Activated T-helper 1 cell treated with anti-CD3 and anti-CD28 coated beads, Interleukin-12 subunit alpha, Interleukin-12 subunit beta, Interleukin-2, Interleukin-4 antibody, amounts not matched to agents 30 ng/mL and 10 ng/mL and 1 ng/mL, durations not matched to agents 14 hours and 24 hours and 36 hours (primary cell): ENCODE measurements at places on chromosomes 7 and 10. TPM values are rescaled to one million over a fixed set of nuclear protein-coding genes. Genes with fewer than 3 reads are reported as not detected.

GJC3 gene
- 0.18 and 0.24 TPM in 2 replicates for total RNA-seq

HOXA11 gene
- total RNA-seq, result not detected in 2 replicates

DNA sequence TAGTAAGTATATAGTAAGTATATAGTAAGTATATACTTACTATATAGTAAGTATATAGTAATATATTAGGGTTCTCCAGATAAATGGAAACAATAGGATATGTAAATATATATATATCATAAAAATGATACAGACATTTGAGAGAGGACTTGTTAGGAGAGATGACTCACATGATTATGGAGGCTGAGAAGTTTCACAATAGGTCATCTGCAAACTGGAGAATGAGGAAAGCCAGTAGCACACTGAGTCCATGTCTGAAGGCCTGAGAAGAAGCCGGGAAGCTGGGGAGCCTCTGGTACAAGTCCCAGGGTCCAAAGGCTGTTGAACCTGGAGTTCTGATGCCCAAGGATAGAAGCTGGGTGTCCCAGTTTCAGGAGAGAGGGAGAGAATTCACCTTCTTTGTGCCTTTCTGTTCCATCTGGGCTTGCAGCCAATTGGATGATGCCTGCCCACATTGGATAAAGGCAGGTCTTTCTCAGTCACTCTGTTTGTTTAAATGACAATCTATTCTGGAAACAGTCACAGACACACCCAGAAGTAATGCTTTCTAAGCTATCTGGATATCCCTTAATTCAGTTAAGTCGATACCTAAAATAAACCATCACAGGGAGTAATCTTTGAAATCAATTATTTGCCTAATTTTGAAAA is 205.5 kb upstream of the CDC14C start:
- no peak for DNase-seq

DNA sequence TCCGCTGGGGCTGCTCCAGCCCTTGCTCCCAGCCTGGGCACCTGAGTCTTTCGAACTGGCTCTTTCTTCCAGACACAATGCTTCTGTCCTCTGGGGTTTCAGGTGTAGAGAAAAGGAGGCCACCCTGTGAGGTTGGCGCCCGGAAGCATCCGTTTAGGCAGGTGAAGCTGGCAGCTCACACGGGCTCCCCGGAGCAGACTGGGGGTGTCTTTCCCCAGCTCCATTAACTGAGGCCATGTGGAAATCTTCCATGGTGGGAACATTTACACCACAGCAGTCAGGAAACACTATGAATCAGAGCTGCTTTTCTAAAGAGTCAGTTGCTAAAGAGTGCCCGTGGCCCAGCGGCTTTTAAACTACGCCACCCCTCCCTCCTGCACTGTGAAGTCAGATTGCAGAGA is 29.2 kb downstream of the PRKAG2 start:
- no peak for DNase-seq

GRCh38 chr7:31811650-31812461 is 124.8 kb downstream of the PPP1R17 start:
- no peak for DNase-seq

- no peak for DNase-seq
Observed at GRCh38 chr10:8057636-8058273, 3.3 kb downstream of the GATA3 start.

INMT gene
- total RNA-seq, result 0.23 TPM in 1 of 2 replicates, not detected in the other

C10orf90 gene
- total RNA-seq, result not detected in 2 replicates
